HL-60 (cell line): ENCODE measurements at places on chromosomes 11 and 22.

- DNase-seq, result no peak
Measured at GRCh38 chr11:124923296-124923695, 4.2 kb downstream of the HEPN1 start.

GRCh38 chr11:101003468-101003867 is 126.1 kb downstream of the PGR start:
- DNase-seq, result no peak

DNA sequence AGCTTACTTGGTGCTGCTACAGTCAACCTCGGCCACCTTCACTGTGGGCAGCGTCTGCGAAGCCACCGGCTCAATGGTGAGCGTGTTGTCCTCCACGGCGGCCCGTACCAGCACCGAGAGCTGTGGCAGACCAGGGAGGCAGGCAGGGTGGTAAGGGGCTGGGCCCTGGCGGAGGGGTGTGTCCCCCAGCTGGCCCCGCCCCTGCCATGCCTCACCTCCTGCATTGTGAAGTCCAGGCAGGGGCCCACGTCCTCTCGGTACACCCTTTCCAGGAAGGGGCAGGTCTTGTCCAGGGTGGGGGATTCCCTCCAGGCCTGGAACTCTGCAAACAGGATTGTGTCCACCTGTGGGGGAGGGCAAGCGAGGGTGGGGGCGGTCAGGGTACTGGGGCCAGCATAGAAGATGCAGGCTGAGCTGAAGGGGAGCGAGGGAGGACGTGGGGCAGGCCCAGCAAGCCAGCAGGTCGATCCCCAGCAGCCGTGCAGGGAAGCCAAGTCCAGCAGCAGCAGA is 12.8 kb downstream of the RAB3IL1 start:
- DNase-seq, result no peak

- no peak for DNase-seq
Measured at GRCh38 chr11:111172321-111172862, 73.1 kb upstream of the POU2AF2 start.

GRCh38 chr11:70183483-70184176 is 19.5 kb upstream of the FADD start:
- no peak for DNase-seq

DNA sequence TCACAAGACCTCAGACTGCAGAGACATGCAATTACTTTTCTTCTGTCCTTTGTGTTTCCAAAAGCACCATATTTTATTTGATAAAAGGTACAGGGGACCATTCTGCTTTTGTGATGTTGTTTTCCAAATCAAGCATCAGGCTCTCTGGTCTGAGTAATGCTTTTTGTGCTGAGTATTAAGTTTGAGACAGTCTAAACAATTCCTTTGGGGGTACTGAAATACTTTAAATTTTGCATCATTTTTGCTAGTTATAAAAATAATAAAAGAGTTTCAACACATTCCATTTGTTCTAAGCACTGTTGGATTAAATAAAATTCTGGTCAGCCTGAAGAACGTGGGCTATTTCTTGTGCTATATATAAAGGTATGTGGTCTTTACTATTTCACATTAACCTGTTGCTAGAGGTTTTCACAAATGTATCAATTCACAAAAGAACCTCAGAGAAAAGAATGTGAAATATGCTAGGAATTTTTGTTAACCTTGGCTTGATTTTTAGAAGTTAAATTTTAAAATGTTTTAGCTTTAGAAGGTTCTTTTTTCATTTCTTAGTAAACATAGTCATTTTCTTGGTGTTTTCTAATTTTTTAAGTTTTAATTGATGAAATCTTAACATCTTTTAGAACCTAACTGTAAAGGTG is 61.6 kb downstream of the C22orf31 start:
- DNase-seq, result no peak

- no peak for DNase-seq
Measured at GRCh38 chr11:126408496-126408895, 53.0 kb downstream of the ST3GAL4 start.

DNA sequence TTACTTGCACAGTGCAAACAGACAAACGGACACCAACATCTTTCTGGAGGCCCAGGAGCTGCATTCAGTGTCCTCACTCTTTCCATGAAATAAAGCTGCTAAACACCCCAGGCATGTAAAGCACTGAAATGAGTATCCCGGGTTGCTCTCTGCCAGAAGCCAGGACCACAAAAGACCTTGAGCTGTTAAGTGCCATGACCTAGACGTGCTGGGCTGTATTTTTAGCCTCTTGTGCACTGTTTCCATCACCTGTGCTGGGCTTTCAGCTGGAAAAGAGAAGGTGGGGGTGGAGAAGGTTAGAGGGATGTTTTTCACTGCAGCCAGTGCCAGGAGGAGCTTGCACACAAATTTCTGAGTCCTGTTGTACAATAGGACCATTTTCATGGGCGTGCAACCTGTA is 3.4 kb upstream of the KREMEN1 start:
- DNase-seq, result no peak

GRCh38 chr11:46726206-46726862 is 7.3 kb downstream of the F2 start:
- no peak for DNase-seq

- DNase-seq, result no peak
Measured at GRCh38 chr11:16796311-16796710, 57.9 kb downstream of the C11orf58 start.

- no peak for DNase-seq
Measured at GRCh38 chr11:131217313-131218310, 152.8 kb upstream of the NTM start.

GRCh38 chr11:1978720-1979473 is 18.7 kb downstream of the H19 start:
- DNase-seq, result peak; percentile 49

GRCh38 chr22:25637032-25637431 is 72.6 kb downstream of the GRK3 start:
- DNase-seq, result no peak

GRCh38 chr11:111089759-111090158 is 155.8 kb upstream of the POU2AF2 start:
- DNase-seq, result no peak

- no peak for DNase-seq
Measured at GRCh38 chr22:40416267-40416570, 45.8 kb downstream of the SGSM3 start.

GRCh38 chr22:17130199-17130598 is 9.0 kb upstream of the TMEM121B start:
- no peak for DNase-seq

DNA sequence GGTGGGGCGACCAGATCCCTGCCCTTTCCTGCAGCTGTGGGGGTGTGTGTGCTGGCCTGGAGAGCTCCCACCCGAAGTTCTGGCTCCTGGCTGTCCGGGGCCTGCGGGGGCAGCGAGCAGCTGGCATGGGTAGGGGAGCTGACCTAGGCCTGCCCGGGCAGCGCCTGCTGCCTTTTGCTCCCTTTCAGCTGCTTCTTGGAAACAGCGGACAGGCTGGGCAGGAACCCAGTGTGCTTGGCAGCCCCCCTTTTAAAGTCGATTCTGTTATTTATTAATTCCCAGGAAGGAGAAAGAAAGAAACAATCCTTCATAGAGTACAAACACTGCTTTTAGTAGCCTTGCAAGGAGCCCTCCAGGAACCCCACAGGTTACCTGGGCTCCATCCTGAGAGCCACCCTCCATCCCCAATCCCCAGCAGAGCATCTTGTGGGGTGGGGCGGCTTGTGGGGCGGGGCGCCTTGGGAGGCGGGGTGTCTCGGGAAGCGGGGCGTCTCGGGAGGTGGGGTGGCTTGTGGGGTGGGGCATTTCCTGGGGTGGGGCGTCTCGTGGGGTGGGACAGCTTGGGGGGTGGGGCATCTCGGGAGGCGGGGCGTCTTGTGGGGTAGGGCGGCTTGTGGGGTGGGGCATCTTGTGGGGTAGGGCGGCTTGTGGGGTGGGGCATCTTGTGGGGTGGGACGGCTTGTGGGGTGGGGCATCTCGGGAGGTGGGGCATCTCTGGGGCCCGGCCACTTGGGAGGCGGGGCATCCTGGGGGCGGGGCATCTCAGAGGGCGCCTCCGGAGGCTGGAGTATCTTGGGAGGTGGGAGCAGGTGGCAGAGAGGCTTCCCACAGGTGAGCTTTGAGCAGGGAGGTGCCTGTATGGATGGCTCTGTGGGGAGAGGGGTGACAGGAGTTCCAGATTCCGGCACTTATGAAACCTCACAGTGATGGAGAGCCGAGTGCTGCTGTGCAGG is 7.0 kb downstream of the CD81 start:
- DNase-seq, result no peak

DNA sequence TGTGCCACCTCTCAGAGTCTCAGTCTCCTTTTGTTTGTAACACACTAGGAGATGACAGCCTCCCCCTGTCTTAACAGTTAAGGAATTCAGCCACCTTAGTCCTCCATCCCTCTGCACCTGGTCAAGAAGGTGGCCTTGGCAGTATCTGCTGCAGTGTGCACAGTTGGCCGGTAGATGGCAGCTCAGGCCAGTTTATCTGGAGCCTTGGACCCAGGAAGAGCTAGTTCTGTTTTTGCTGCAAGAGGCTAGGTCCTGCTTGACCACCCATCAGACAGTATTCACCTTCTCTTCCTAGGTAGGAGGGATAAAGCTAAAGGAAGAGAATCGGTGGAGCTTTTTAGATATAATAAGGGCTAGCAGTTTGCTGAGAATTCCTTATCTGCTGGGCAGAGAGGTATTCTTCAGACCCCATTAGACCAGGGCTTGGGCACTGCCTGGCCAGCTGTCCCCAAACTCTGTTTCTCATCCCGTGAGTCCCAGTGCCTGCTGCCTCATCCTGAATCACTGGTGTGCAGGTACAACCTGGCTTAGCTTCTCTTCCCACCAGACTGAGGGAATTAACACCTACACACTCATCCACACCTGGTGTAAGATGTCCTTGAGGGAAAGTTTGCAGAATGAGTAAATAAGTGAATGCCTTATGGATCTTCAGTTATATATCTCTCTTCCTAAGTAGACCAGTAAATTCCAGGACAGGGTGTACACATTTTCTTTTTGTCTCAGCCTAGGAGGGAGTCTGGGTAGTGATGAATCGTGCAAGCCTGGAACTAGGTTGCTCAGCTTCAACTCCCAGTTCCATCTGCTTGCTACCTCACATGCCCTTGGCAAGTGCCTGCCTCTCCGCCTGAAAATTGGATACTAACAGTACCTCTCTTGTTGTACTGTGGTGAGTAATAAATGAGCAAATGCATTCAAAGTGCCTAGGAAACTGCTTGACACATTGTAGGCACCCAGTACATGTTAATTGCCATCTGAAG is 70.8 kb upstream of the NARS2 start:
- peak; percentile 62 for DNase-seq

- DNase-seq, result no peak
Measured at GRCh38 chr11:65425105-65425970, 2.7 kb downstream of the NEAT1 start.

DNA sequence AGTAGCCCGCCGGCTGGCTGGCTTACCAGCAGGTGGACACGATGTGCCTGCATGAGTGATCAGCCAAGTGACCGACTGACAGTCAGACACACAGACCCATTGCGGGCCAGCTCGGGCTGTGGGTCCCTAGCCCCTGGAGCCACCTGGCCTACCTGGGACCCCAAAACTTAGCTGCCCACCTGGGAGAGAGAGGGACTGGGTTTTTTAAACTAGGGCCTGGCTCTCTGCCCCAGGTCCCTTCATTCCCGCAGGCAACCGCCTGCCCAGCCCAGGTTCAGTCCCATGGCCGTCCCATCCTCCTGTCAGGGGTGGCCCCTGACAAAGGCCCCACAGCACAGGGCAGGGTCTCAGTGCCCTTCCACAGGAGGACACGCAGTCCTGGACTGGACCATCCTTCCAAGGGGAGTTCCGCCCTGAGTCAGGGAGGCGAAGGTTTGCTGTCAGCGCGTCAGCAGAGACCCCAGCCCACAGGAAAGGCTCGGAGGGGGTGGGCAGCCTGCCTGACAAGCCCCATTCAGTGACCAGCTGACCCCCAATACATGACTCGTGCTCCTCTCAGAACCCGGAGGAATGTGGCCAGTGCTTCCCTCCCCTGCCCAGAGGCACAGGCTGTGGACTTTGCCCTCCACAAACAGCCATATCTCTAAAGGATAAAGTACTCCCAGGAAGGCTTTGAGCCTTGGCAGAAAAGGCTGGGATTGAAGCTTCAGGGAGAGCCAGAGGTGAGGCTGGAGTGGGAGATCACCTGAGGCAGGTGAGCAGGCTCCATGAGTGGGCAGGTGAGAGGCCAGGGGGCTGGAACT is 8.4 kb downstream of the SLCO2B1 start:
- no peak for DNase-seq

- DNase-seq, result no peak
Measured at GRCh38 chr11:127017482-127017881, 16.9 kb upstream of the KIRREL3 start.

DNA sequence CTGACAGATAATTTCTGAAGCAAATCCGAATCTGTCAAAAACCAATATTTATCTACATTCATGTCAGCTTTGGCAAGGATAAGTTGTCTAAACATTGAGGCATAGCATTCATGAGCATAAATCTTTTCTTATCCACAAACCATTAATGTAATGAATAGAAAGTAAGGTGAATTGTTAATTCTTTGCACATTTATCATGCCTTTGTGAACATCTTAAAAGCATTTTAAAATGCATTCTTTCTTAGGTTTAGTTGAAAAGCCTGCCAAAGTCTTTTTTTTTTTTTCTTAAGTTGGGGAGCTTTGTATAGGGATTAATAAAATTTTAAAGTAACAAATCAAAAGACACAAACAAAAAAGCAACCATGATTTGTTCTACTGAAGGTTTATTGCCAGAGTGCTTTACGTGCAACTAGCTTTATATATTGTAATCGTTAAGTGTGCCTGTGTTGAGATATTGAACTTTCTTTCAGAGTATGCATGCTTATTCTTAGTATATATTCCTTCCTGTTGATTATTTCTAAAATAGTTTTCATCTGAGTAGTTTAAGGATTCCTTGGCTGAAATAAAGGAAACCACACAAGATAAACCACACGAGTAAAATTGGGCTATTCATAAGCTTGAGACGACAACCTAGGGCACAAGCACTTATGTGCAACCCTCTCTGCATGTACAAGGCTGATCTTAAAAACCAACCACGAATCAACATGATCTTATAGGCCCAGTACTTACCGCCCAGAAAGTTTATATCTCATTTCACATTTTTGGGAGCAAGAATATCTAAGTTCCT is 1110.9 kb upstream of the CNTN5 start:
- DNase-seq, result no peak

GRCh38 chr11:44790211-44790610 is 63.4 kb downstream of the TSPAN18 start:
- DNase-seq, result no peak

DNA sequence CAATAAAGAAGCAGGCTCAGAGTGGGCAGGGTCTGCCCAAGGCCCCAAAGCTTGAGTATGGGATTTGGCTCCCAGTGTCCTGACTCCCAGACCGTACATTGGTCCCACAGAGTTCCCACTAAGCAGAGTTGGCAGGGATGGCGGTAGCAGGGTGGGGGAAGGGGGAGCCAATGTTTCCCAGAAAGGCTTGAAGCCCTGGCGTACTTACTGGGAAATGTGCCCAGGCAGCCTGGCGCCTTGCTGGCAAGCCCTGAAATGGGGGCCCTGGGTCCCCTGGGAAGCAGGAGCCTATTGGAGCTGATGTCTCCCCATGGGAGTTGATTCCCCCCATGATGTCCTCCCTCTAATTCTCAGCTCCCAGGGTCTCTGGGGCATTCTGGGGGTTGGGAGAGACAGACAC is 9.3 kb downstream of the ARHGEF17 start:
- no peak for DNase-seq

GRCh38 chr22:42933485-42934091 is 76.5 kb upstream of the ARFGAP3 start:
- DNase-seq, result peak; percentile 71

- no peak for DNase-seq
Measured at GRCh38 chr11:80317612-80318011, 876.8 kb upstream of the TENM4 start.

- peak; percentile 57 for DNase-seq
Measured at GRCh38 chr22:30435674-30436126, 10.1 kb downstream of the MTFP1 start.

- no peak for DNase-seq
Measured at GRCh38 chr22:49423125-49423650, 404.5 kb downstream of the BRD1 start.

GRCh38 chr11:61295596-61295926 is 445 bp upstream of the VWCE start:
- no peak for DNase-seq
